ENCODE measurements at places on chromosomes 7 and 10.

- no peak for DNase-seq
Observed at GRCh38 chr10:80196270-80196949, 8.9 kb downstream of the ANXA11 start.

- no peak for DNase-seq
Observed at GRCh38 chr10:125392154-125392553, 231.8 kb upstream of the CTBP2 start.

DNA sequence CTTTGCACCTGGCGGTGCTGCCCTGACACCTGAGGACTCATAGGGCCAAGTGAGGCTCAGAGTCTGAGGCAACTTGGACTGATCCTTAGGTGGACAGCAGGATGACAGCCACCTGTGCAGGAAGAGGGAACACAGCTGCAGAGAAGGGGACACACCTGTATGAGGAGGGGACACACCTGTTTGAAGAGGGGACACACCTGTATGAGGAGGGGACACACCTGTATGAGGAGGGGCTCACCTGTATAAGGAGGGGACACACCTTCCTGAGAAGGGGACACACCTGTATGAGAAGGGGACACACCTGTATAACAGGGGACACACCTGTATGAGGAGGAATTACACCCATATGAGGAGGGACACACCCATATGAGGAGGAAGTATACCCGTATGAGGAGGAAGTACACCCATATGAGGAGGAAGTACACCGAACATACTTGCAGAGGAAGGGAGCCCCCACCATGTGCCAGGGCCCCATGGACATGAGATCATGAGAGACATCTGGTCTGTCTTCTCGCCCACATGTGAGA, 285.9 kb downstream of the ADARB2 start:
- no peak for DNase-seq

- DNase-seq: no peak
Observed at GRCh38 chr7:27779873-27780272, 39.9 kb downstream of the TAX1BP1 start.
